ENCODE measurements at places on chromosomes 16 and 17.

GRCh38 chr17:66813296-66813695, 21.6 kb upstream of the CACNG5 start:
- DNase-seq: no peak

- no peak for DNase-seq
Measured at GRCh38 chr16:75927810-75928209, 201.5 kb upstream of the CPHXL start.

GRCh38 chr16:19776565-19776964, 58.5 kb downstream of the IQCK start:
- no peak for DNase-seq

- DNase-seq: no peak
Measured at GRCh38 chr17:37605081-37605480, 4.1 kb downstream of the SYNRG start.

DNA sequence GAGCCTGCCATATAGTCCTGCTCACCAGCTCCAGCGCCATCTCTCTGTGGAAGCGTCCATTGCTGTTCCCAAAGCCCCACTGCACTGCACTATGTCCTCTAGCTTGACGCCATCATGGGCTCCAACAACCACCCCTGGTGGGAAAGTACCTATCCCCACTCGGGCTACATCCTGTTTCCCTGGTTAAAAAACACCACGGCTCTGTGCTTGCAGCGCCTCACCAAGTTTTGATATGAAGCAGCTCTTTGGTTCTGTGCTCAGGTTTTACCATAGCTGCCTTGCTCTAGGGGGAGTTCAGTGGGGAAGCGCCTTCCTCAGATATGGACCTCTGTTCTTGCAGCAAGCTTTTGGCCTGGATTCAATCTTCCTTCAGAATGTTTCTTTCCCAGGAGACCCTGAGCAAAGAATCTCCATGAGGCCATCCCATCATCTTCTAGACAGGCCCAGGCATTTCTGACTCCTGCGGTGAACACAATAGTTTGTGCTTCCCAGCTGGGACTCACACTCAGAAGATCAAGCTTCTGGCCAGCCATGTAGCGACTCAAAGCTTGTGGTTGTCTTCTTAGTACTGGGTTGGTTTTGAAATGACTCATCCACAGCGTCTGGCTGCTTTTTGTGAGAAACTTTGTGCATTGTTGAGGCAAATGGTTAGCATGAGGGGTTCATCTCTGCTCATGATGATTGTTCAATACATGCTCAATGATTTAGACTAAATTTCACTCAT, 39.5 kb downstream of the DYNLRB2 start:
- peak; percentile 54 for DNase-seq

- DNase-seq: no peak
Measured at GRCh38 chr17:35191001-35191695, 3.0 kb downstream of the SLC35G3 start.

- no peak for DNase-seq
Measured at GRCh38 chr17:50214976-50215760, 13.7 kb upstream of the COL1A1 start.

- DNase-seq: no peak
Measured at GRCh38 chr17:59811209-59811608, 81.5 kb downstream of the TUBD1 start.

DNA sequence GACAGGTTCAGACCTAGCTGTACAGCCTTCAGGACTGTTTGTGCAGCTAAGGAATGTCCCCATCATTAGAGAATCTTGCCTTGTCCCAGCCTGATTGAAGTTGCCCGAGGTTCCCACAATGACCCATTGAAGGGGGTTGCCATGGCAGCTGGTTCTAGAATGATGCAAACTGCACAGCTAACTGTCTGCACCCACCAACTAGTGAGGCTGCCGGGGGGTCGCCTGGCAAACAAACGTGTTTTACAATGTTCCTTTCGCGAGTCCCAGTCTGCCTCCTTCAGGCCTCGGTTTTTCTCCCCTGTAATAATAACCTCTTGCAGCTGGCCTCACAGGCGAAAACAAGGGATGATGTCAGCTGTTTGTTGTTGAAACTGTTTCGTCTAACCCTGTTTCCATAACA, 5.5 kb downstream of the C16orf96 start:
- no peak for DNase-seq

DNA sequence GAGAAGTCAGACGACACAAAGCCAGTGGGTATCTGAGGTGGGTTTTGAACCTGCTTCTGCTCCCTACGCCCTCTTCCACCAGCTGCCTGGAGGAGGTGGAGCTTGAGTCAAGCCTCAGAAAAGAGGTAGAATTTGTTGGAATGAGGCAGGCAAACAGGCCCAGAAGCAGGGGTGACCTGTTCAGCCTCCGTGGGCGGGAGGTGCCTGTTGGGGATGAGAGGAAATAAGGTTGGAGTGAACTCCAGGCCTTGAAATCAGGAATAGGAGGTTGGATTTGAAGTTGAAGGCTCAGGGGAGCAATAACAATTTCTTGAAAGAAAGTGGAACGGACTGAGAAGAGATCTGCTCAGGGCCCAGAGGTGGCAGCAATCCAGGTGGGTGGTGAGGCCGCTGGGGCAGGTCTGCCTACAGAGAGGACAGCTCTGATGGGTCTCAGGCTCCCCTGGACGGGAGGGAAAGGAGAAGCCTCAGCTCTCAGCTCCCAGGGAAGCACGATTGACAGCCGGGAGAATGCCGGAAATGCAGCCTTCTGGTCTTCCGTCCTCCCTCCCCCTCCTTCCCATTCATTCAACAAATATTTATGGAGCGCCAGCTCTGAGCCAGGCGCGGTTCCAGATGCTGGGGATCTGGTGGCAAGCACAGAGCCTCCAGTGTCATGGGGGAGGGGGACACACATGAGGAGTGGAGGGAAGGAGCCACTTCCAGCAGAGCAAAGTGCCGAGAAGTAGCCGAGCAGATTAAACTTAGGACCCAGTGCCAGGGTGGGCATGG, 61.9 kb upstream of the CIBAR2 start:
- DNase-seq: no peak

DNA sequence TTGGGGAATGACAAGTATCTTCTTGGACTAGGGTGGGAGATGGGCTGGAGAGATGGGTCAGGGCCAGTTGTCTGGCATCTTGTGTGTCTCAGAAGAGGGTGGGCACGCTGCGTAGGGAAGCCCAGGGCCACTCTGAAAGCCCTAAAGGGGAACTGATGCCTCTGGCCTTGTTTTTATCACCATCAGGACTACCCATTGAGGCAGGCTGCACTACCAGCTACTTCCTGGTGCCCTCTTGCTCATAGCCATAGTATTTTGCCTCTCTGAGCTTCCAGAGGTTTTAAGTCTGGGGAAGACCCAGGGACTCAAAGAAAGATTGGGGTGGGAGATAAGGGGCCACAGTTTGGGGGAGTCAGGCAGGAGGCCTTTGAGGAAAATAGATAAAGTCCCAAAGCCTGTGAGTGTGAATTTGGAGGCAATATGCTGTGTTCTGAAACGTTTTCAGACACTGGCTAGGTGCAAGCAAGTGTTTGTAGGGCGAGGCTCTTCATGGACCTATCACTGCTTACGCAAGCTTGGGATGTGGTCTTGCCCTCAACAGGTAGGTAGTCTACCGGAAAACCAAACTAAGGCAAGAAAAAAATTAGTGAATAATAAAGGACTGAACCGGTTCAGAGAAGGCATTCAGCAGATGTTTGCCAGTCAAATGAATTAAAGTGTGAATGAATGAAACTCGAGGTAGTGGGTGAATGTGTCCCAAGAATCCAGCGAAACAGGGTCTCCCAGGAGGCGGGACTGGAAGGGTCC, 688 bp upstream of the ITGB3 start:
- no peak for DNase-seq

GRCh38 chr17:17763136-17763535, 73.7 kb downstream of the SREBF1 start:
- no peak for DNase-seq

DNA sequence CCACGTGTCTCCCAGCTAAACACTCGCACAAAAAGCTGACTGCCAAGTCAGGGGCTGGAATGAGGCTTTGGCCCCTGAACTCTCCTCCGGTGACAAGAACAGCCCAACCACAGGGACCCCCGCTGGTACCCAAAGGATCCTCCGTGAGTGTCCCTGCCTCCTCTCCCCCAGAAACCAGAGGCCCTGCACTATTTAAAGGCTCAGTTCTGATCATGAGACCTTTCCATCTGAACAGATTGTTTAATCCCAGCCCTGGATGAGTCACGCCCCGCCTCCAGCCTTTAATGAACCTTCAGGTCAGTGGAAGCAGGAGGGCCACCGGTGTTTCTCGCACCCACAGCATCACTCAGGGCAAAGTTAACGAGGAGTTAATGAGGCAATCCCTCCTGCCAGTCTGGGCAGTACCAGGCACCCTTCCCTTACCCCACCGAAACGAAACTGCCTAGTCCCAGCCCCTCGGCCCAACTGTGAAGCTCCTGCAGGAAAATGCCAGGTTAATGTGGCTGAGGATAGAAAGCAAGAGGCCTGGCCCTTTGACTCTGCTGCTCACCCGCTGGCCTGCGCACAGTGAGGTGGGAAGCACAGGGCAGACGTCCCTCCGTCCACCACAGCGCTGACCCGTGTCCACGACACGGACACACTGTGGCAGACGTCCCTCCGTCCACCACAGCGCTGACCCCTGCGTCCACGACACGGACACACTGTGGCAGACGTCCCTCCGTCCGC, 32.4 kb downstream of the TIMM22 start:
- no peak for DNase-seq

DNA sequence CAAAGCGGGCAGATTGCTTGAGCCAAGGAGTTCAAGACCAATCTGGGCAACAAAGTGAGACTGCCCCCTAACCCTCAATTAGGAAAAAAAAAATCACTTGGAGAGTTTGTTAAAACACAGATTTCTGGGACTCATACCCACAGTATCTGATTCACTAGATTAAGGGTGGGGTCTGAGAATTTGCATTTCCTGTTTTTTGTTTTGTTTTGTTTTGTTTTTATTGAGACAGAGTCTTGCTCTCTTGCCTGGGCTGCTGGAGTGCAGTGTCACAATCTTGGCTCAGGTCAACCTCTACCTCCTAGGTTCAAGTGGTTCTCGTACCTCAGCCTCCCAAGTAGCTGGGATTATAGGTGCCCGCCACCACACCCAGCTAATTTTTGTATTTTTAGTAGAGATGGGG, 1.1 kb downstream of the HEATR9 start:
- DNase-seq: no peak

GRCh38 chr17:50170662-50171370, 5.0 kb downstream of the SGCA start:
- no peak for DNase-seq

GRCh38 chr17:70423562-70423961, 254.2 kb downstream of the KCNJ2 start:
- DNase-seq: no peak

DNA sequence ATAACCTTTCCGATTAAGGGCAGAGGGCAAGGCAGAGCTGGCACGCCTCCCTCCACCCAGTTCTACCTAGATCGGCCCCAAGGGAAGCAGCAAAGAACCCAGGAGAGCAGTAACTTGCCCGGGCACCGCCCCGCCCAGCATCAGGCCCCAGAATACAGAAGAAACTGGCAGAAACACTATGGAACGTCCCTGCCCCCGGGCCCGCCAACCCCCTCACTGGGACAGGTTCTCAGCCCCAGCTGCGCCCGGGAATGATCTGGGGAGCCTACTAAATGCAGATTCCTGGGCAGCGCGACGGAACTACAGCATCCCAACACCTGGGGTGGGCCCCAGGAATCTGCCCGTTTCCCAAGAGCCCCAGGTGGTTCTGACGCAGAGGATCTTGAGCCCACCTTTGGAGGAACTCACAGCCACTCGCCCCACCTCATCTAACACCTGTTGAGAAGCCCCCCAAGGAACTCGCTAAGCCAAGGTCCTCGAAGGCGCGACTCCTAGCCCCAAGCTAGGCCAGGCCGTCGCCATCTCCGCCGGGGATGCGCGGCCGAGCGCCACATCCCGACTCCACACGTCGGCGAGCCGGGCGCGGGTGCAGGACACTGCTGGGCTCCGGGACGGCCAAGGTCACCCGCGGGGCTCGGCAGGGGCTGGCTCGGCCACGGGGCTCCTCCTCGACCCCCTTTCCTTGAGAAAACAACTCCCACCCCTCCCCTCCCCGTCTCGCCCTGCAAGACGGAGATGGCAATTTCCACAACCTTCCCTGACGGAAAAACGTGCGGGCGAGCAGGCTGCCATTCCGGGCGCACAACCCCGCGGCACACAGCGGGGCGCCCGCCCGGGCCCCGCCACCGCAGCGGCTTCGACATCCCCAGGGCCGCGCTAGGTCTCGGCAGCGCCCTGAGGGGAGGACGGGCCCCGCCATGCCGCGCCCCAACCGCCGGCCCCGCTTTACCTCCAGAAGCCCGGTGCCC, 913 bp downstream of the CDIP1 start:
- DNase-seq: no peak

DNA sequence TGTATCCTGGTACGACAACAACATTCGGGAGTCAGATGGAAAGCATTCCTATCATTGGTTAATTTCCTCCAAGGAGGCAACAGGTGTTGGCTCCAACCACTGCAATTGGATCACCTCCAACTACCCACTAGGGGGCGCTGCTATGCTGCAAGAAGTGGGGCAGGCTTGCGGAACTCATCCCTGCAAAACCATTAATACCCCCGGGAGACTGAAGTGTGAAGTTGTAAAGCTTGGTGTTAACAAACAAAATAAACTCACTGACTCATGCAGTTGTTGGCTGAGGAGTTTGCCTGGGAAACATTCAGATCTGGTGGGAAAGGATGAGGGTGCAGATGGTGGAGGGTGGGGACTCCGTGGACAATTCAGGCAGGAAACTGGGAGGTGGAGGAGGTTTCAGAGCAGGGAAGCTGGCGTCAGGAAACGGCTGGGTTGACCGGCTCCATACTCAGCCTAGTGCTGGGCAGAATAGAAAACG, 84.9 kb downstream of the HS3ST2 start:
- peak; percentile 39 for DNase-seq

DNA sequence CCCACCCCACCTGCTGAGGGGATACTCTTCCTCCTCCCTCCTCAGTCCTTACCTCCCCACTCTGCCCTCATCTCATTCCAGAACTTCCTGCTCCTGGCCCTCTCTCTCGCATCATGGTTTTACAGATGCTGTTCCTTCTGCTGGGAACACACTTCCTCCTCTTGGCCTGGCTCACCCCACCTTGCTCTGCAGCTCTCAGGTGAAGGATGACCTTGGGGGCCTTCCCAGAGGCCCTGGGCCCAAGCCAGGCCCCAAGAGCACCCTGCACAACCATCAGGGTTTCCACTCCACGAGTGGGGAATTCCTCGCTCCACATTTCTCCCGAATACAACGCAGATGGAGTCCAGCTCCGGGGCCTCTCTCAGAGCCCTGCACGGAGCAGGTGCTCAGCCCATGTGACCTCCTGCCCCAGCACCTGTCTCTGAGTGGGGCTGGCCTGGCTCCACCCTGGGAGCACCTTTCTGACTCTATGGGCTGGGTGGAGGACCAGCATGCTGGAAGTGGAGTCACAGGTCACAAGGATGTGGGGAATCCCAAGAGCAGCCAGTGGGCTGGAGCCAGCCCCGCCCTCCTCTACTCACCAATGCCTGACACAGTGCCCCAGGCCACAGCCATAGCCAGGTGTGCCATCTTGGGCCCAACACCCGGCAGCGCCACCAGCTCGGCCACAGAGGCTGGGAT, 4.5 kb downstream of the NTHL1 start:
- no peak for DNase-seq

GRCh38 chr17:40915721-40916256, 21.7 kb downstream of the KRT23 start:
- DNase-seq: no peak
